ENCODE measurements at places on chromosomes 7 and 10. TPM values are rescaled to one million over a fixed set of nuclear protein-coding genes. Genes with fewer than 3 reads are reported as not detected.
A peak's percentile ranks its signal among the peaks of the same experiment; 100 is the strongest.

Gene FAM180A
- 5.0 TPM for total RNA-seq

Gene CLCN1
- not detected for total RNA-seq

Gene GIMAP4
- total RNA-seq = 4.4 TPM

Gene CADPS2
- total RNA-seq = 2.2 TPM

DNA sequence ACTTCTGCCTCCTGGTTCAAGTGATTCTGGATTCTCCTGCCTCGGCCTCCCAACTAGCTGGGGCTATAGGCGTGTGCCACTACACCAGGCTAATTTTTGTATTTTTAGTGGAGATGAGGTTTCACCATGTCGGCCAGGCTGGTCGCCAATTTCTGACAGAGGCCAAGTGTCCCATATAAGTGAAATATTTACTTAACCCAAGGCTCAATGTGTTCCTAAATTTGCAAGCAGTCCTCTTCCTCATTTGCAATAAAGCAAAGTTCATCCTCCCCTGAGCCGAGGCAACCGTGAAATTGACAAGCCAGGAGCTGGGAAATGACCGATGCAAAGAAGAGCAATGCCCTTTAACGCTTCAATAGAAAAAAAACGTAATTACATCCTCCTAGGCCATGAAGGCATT lies 347.7 kb downstream of the FRMD4A start:
- peaks cover under 1% of the 10 kb centered on the region for H3K4me1 ChIP-seq
- H3K27me3 ChIP-seq = no peaks in the 10 kb centered on the region
- H3K36me3 ChIP-seq = no peaks in the 10 kb centered on the region
- no peak for DNase-seq
- H3K27ac ChIP-seq = no peak overlapping the region
- H3K4me3 ChIP-seq = no peak overlapping the region

Gene LIPJ
- total RNA-seq = 0.19 TPM

DNA sequence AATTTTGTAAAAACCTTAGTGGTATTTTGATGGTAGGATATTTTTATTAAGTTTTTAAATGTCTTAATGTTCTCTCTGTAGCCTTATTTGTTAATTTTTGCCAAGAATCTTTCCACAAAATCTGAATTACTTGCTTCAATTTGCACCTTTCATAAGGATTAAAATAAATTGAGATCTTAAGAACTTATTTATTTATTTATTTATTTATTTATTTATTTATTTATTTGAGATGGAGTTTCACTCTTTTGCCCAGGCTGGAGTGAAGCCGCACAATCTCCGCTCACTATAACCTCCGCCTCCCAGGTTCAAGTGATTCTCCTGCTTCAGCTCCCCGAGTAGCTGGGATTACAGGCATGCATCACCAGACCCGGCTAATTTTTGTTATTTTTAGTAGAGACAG lies 98.6 kb downstream of the PPP1R9A start:
- no peaks in the 10 kb centered on the region for H3K27me3 ChIP-seq
- no peaks in the 10 kb centered on the region for H3K36me3 ChIP-seq
- H3K4me3 ChIP-seq = no peak overlapping the region
- DNase-seq = no peak
- no peak overlapping the region for H3K27ac ChIP-seq
- no peaks in the 10 kb centered on the region for H3K4me1 ChIP-seq

DNA sequence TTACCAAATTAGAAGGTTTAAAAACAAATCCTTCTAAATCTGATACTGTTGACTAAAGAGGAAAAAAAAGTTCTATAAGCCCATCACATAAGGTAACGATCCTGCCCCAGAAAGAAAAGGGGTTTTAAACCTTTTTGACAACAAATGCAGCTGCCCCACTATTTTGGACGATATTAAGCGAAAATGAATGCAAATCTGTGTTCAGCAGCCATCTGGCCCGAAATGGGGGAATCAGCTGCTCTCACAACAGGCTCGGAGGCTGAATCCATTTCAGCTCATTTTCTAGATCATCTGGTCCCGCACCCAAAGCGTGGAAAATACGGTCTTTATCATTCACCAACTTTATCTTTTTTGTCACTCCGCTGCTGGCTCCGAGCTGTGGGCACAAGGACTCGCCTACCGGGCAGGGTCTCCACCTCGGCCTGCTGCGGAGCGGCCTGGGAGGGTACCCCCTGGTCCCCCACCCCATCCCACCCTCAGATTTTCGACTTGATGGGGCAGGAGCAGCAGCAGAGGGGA lies 2.4 kb upstream of the EBF3 start:
- no peak overlapping the region for H3K4me3 ChIP-seq
- no peak for DNase-seq
- no peak overlapping the region for H3K27ac ChIP-seq
- H3K36me3 ChIP-seq = no peaks in the 10 kb centered on the region
- peaks cover 43% of the 10 kb centered on the region for H3K27me3 ChIP-seq

Gene RNF148
- not detected for total RNA-seq

Gene SOSTDC1
- total RNA-seq = 2.8 TPM

- no peaks in the 10 kb centered on the region for H3K4me1 ChIP-seq
- DNase-seq = no peak
- H3K4me3 ChIP-seq = no peak overlapping the region
- no peaks in the 10 kb centered on the region for H3K27me3 ChIP-seq
- H3K36me3 ChIP-seq = no peaks in the 10 kb centered on the region
Observed at GRCh38 chr10:122279725-122280141, 8.6 kb downstream of the BTBD16 start.

- H3K36me3 ChIP-seq = no peaks in the 10 kb centered on the region
- peak overlapping the region; percentile 100 for H3K27ac ChIP-seq
- H3K4me1 ChIP-seq = peaks cover 45% of the 10 kb centered on the region
- no peak overlapping the region for H3K4me3 ChIP-seq
- H3K27me3 ChIP-seq = no peaks in the 10 kb centered on the region
- no peak for DNase-seq
Observed at GRCh38 chr10:69315610-69316312, 37.5 kb downstream of the HK1 start.

Gene GRID2IP
- total RNA-seq = not detected

- H3K36me3 ChIP-seq = no peaks in the 10 kb centered on the region
- no peak for DNase-seq
- H3K4me3 ChIP-seq = no peak overlapping the region
- no peaks in the 10 kb centered on the region for H3K27me3 ChIP-seq
- no peaks in the 10 kb centered on the region for H3K4me1 ChIP-seq
Observed at GRCh38 chr7:47543714-47544113, 38.2 kb downstream of the TNS3 start.

GRCh38 chr10:3353235-3353634 lies 180.7 kb upstream of the PITRM1 start:
- H3K27me3 ChIP-seq = no peaks in the 10 kb centered on the region
- no peak overlapping the region for H3K4me3 ChIP-seq
- no peak for DNase-seq
- no peak overlapping the region for H3K27ac ChIP-seq

DNA sequence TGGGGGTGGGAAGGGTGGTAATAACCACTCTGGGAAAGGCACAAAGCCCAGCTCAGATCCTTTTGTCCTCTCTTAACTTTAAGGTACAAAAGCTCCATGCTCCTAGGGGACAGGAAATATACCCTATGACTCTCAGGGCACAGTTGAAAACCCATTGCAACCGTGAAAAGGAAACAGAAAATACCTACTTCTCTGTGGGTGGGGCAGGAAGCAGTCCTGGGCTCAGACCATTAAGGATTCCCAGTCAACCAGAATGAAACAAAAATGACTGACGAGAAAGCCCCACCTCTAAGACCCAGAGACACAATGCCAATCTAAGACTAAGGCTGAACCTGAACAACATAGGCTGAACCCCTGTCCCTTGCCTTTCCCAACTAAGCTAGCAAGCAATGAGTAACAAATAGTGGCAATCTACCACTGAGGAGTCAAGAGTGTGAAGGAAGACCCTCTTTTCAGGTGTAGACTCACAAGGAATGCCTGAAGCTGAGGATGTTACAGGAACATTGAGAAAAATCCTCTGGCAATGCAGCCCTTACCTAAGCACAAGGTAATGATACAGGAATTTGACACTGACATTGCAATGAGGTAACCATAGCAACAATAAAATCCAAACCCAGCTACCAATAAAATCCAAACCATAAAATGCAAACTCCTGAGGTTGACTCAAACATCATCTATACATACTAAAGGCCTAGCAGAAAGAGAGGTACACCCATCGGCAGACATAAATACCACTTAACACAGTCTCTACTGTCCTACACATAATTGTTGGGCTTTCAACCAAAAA lies 380.1 kb downstream of the HPSE2 start:
- no peak overlapping the region for H3K27ac ChIP-seq
- DNase-seq = no peak
- H3K4me3 ChIP-seq = no peak overlapping the region
- no peaks in the 10 kb centered on the region for H3K36me3 ChIP-seq
- H3K4me1 ChIP-seq = no peaks in the 10 kb centered on the region

Gene ARMC10
- 42.5 TPM for total RNA-seq

Gene GJD4
- not detected for total RNA-seq

DNA sequence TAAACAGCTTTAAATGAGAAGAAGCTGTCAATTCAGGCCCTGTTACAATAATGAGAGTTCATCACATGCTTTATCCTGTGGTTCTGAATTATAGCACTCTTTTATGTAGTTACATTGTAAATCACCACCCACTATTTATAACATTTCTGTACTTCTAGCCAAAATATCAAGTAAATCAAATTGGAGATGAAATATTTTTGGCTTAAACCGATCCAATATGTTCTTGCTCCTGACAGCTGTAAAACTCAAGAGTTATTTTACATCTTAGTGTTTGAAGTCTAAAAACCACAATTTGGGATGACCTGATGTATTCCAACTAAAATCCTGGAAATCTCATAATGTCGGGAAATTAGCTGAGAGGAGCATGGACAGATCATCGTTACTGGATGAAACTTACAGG lies 371.2 kb upstream of the LRRN3 start:
- H3K27me3 ChIP-seq = no peaks in the 10 kb centered on the region
- H3K4me3 ChIP-seq = no peak overlapping the region
- no peak for DNase-seq
- no peaks in the 10 kb centered on the region for H3K36me3 ChIP-seq
- no peak overlapping the region for H3K27ac ChIP-seq

- H3K36me3 ChIP-seq = no peaks in the 10 kb centered on the region
- no peak for DNase-seq
- H3K4me3 ChIP-seq = no peak overlapping the region
- H3K27me3 ChIP-seq = no peaks in the 10 kb centered on the region
- no peaks in the 10 kb centered on the region for H3K4me1 ChIP-seq
- H3K27ac ChIP-seq = no peak overlapping the region
Observed at GRCh38 chr10:71058308-71058707, 154.1 kb upstream of the UNC5B start.

DNA sequence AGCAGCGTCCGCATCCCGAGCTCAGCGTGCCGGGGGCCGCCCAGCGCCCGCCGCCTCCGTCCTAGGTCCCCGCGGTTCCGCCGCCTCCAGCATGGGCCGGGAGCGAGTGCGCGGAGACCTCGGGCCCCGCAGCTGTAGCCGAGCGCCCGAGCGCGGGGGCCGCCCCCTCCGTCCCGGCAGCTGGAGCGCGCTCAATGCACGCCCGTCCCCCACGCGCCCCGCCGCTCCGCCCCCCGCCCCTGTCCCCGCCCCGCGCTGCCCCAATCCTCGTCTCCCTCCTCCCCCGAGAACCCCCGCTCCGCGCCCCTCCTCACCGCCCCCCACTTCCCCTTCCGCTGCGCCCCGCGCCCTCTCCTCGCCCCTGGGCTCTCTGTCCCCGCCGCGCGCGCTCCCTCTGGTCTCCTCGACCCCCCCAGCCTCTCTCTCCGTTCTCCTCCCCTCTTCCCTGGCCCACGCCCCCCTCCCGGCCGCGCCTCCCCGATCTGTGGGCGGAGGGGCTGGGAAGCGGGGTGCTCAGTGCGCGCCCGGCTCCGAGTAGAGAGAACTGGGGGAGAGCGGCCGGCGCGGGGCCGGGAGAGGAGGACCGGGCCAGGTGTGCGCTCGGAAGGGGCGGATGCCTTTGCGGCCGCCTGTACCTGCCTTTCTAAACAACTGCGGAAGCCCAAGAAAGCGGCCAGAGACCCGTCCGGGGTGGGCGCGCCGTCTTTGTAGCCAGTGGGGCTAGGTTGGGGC lies at the start of gene VIPR2:
TSS of gene VIPR2 (minus strand) at position 110 of the 732 bp plus-strand sequence. CDS start at position 14, 96 bp downstream.
- H3K4me1 ChIP-seq = peaks cover 12% of the 10 kb centered on the region
- H3K27me3 ChIP-seq = peaks cover 15% of the 10 kb centered on the region
- no peak for DNase-seq
- no peak within 1 kb of the TSS for H3K27ac ChIP-seq
- H3K36me3 ChIP-seq = no peaks in the 10 kb centered on the region

- DNase-seq = no peak
- H3K27ac ChIP-seq = peak overlapping the region; percentile 84
- peaks cover 24% of the 10 kb centered on the region for H3K4me1 ChIP-seq
- peak overlapping the region; percentile 95 for H3K4me3 ChIP-seq
- H3K36me3 ChIP-seq = peaks cover 7% of the 10 kb centered on the region
Observed at GRCh38 chr10:129465796-129466702, 992 bp upstream of the MGMT start.

- H3K4me3 ChIP-seq = no peak overlapping the region
- H3K4me1 ChIP-seq = no peaks in the 10 kb centered on the region
- H3K27ac ChIP-seq = no peak overlapping the region
- no peaks in the 10 kb centered on the region for H3K36me3 ChIP-seq
- H3K27me3 ChIP-seq = no peaks in the 10 kb centered on the region
Observed at GRCh38 chr7:136130511-136131303, 153.5 kb upstream of the MTPN start.

DNA sequence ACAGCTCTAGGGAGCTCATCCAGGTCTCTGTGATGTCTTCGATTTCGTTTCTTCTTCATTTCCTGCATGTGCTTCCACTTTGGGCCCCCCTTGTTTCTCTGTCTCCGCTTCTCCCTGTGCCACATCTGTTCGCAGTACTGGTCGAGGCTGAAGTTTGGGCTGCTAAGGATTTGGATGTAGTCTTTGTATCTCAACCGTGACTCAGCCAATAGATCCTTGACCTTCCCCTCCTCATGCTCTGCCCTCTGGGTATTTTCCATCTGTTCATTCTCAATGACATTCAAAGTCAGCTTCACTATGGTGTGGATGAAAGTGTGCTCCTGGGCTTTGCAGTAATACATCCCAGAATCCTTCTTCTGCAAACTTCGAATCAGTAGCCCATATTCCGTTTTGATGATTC lies 187.4 kb downstream of the SEMA3D start:
- H3K36me3 ChIP-seq = no peaks in the 10 kb centered on the region
- no peaks in the 10 kb centered on the region for H3K4me1 ChIP-seq
- H3K27ac ChIP-seq = no peak overlapping the region
- H3K4me3 ChIP-seq = no peak overlapping the region
- no peaks in the 10 kb centered on the region for H3K27me3 ChIP-seq

Gene ANLN
- 67.9 TPM for total RNA-seq

GRCh38 chr7:91653286-91653685 lies 227.2 kb downstream of the MTERF1 start:
- H3K4me1 ChIP-seq = no peaks in the 10 kb centered on the region
- no peaks in the 10 kb centered on the region for H3K36me3 ChIP-seq
- H3K27me3 ChIP-seq = no peaks in the 10 kb centered on the region
- H3K27ac ChIP-seq = no peak overlapping the region
- H3K4me3 ChIP-seq = no peak overlapping the region
- no peak for DNase-seq

Gene MYL10
- not detected for total RNA-seq

- H3K27me3 ChIP-seq = no peaks in the 10 kb centered on the region
- H3K4me3 ChIP-seq = no peak overlapping the region
- no peaks in the 10 kb centered on the region for H3K36me3 ChIP-seq
Observed at GRCh38 chr7:138243836-138244235, 167.6 kb downstream of the AKR1D1 start.

Measured in esophagus squamous epithelium (tissue), 5 donors.